ENCODE measurements at places on chromosomes 5 and 9.

DNA sequence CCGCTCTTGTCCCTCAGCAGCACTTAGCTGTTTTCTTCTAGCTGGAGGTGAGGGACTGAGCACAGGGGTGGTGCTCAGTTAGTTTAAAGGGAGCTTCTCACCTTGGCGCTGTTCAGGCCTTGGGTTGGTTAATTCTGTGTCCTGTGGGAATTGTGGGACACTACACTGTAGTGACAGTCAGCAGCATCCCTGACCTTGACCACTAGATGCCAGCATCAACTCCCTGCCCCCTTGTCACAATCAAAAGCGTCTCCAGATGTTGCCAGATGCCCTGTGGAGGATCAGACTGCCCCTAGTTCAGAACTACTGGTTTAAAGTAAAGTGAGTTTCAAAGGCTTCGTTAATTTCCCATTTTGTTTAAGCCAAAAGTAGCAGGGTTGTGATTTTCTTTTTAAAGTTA, 65.5 kb upstream of the DMRT3 start:
- DNase-seq = no peak

DNA sequence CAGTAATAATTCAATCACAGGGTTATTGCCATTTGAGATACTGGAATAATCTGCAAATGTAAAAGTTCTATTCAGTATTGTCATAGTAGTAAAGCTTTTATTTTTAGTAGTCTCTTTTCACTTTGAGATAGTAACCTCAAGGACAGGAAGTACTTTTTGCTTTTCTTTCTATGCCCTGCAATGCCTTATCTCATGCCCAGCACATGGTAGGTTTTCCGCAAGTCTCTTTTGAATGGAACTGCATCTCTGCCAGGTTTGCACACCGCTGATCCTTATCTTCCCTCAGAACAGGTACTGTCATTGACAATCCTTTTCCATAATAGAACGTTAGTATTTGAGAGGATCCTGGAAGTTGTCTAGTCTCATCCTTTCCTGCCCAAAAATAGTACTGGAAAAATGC, 91.8 kb upstream of the IFNK start:
- DNase-seq = no peak

GRCh38 chr5:124773315-124774311, 27.2 kb upstream of the ZNF608 start:
- no peak for DNase-seq

DNA sequence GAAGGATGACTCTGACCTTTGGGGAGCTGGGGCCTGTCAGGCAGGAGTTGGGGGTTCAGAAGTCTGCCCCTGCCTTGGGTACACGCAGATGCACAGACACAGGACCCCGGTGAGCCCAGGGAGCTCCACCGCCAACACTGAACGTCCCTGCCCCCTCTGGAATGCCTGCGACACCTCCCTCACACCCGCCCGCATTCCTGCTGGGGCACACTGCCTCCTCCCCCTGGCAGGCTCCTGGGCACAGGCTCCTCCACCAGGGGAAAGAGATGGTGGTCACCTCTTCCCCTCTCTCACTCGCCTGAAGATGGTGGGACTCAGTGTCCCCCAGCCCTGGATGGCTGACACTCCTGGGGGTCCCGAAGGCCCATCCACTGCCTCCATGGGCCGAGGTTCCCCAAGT, 12.0 kb downstream of the CRB2 start:
- no peak for DNase-seq

DNA sequence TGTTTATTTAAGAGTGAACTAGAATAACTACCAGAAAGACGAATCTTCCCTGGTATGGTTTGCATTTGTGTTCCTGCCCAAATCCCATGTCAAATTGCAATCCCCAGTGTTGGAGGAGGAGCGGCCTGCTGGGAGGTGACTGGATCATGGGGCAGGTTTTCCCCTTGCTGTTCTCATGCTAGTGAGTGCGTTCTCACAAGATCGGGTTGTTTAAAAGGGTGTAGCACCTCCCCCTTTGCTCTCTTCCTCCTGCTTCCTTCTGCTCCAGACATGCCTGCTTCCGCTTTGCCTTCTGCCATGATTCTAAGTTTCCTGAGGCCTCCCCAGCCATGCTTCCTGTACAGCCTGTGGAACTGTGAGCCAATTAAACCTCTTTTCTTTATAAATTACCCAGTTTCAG, 210.3 kb upstream of the TBC1D2 start:
- DNase-seq = no peak

GRCh38 chr9:2904242-2904930, 60.5 kb upstream of the PUM3 start:
- DNase-seq = no peak

- DNase-seq = no peak
These were observed 10.1 kb upstream of the NRARP start for GRCh38 chr9:137311986-137312851.

DNA sequence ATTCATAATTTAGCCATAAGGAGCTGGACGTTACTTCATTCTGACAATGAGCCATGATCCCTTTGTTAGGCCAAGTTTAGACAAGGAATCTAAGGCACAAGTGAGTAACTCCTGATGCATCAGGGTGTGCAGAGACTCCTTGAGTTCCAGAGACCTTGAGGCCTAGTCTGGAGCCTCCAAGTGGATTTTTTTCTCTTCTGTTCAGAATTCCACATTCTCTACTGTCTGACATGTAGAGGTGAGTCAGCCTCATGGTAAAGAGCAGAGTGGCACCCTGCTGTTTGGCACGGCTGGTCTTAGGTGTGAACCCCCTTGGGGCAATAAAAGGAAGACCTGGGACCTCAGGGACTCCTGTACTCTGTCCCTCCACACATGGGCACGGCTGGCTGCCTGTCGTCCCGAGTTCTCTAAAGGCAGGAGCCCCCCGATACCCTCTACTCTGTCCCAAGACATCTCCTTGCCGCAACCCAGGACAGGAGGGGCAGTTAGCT, 22.0 kb upstream of the TGFBI start:
- DNase-seq = no peak
